ENCODE measurements at places on chromosomes 4 and X.

GRCh38 chr4:101142259-101142658 is 205.1 kb downstream of the PPP3CA start:
- H3K36me3 ChIP-seq: no peaks in the 10 kb centered on the region
- no peak for DNase-seq
- H3K4me3 ChIP-seq: no peak overlapping the region
- no peak overlapping the region for H3K27ac ChIP-seq
- no peaks in the 10 kb centered on the region for H3K4me1 ChIP-seq
- no peaks in the 10 kb centered on the region for H3K27me3 ChIP-seq

- no peaks in the 10 kb centered on the region for H3K36me3 ChIP-seq
- no peaks in the 10 kb centered on the region for H3K27me3 ChIP-seq
- no peak overlapping the region for H3K27ac ChIP-seq
Observed at GRCh38 chrX:127037159-127037558, 217.6 kb downstream of the PRR32 start.

- H3K4me1 ChIP-seq: no peaks in the 10 kb centered on the region
- no peak overlapping the region for H3K27ac ChIP-seq
- no peak overlapping the region for H3K4me3 ChIP-seq
- DNase-seq: no peak
Observed at GRCh38 chr4:137526681-137527080, 5.6 kb downstream of the PCDH18 start.

GRCh38 chrX:1385253-1386223 is 6.4 kb downstream of the SLC25A6 start:
- no peak for DNase-seq
- peaks cover 63% of the 10 kb centered on the region for H3K36me3 ChIP-seq
- no peaks in the 10 kb centered on the region for H3K27me3 ChIP-seq
- H3K4me3 ChIP-seq: no peak overlapping the region
- no peak overlapping the region for H3K27ac ChIP-seq
- peaks cover 5% of the 10 kb centered on the region for H3K4me1 ChIP-seq

DNA sequence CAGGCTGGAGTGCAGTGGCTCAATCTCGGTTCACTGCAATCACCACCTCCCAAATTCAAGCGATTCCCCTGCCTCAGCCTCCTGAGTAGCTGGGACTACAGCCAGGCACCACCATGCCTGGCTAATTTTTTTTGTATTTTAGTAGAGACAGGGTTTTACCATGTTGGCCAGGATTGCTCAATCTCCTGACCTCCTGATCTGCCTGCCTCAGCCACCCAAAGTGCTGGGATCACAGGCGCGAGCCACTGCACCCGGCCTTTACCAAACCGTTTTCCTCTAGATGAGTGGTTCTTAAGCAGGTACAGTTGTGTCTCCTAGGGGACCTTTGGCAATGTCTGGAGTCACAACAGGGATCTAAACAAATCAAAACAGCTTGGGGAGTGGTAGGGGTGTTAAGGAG is 11.6 kb downstream of the AMELX start:
- H3K4me1 ChIP-seq: peaks cover 6% of the 10 kb centered on the region
- no peaks in the 10 kb centered on the region for H3K36me3 ChIP-seq
- no peak overlapping the region for H3K27ac ChIP-seq

DNA sequence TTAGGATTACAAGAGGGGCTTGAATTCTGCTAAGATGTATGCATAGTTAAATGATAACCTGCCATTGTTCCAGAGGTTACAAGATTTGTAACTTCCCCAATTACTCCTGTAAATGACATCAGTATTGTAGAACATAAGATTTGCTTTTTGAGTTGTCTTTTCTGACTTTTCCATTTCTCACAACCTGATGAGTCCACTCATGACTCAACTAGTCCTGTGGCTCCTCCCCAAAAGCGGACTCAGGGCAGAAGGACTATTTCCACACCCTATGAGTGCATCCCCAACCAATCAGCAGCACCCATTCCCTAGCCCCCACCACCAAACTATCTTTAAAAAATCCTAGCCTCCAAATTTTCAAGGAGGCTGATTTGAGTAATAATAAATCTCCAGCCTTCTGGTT is 54.7 kb downstream of the HOPX start:
- H3K36me3 ChIP-seq: no peaks in the 10 kb centered on the region
- H3K27ac ChIP-seq: no peak overlapping the region
- H3K4me1 ChIP-seq: no peaks in the 10 kb centered on the region
- H3K27me3 ChIP-seq: no peaks in the 10 kb centered on the region

DNA sequence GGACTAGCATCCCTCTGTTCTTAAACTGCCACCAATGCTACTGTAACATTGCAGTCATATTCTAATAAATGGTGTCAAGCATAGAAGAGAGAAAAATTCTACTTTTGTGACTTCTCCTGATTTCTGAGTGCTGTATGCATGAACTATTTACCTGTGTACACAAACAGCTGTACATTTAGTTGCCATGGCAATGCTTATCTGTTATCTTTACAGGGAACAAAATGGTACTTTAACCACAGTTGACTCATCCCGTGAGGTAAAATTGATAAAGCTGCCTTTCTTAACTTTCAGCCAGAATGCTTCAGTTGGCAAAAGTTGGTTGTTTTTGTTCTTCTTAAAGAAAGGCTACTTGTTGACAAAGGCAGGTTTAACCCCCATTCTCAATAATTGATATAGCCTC is 587.5 kb upstream of the MAGEB2 start:
- H3K4me3 ChIP-seq: no peak overlapping the region
- H3K27me3 ChIP-seq: no peaks in the 10 kb centered on the region
- H3K36me3 ChIP-seq: no peaks in the 10 kb centered on the region
- no peaks in the 10 kb centered on the region for H3K4me1 ChIP-seq
- no peak overlapping the region for H3K27ac ChIP-seq
- DNase-seq: no peak

DNA sequence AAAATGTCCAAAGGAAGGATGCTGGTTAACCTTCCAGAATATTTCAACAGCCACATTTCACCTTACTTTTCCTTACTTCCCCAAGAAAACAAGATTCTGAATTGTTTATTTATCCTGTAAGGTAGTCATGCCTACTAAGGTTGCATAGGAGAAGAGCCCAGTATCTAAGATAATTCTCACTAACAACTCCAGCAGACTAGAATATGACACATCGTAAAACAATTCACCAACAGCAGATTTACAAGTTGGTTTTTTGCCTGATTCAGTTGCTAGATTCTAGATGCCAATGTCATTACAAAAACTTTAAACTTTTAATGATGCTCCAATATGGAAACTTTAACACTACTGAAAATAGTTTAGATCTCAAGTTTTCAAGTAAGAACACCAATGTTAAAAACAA is 176.4 kb downstream of the IL13RA2 start:
- H3K27me3 ChIP-seq: peaks cover 5% of the 10 kb centered on the region
- no peak overlapping the region for H3K27ac ChIP-seq
- H3K36me3 ChIP-seq: no peaks in the 10 kb centered on the region
- H3K4me3 ChIP-seq: no peak overlapping the region

DNA sequence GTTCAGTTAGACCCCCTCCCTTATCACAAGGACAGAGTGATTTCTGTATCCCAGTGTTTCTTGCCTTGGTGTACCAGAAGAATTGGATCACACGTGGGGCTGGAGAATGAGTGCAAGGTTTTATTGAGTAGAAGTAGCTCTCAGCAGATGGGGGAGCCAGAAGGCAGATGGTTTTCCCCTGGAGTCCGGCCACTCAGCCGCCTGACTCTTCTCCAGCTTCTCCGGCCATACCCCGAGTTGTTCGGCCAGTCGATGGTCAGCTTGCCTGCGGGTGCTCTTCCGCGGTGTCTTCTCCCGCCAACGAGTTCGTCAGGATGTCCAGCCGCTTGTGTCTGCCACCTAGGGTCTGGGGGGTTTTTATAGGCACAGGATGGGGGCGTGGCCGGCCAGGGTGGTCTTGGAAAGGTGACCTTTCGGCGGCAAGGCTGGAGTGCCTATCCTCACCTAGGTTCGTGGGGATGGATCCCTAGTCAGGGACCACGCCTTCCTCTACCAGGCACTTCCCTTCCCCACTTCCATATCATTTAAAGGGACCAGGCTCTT is 14.5 kb downstream of the GAB1 start:
- no peaks in the 10 kb centered on the region for H3K36me3 ChIP-seq
- peaks cover 47% of the 10 kb centered on the region for H3K4me1 ChIP-seq
- no peak for DNase-seq

DNA sequence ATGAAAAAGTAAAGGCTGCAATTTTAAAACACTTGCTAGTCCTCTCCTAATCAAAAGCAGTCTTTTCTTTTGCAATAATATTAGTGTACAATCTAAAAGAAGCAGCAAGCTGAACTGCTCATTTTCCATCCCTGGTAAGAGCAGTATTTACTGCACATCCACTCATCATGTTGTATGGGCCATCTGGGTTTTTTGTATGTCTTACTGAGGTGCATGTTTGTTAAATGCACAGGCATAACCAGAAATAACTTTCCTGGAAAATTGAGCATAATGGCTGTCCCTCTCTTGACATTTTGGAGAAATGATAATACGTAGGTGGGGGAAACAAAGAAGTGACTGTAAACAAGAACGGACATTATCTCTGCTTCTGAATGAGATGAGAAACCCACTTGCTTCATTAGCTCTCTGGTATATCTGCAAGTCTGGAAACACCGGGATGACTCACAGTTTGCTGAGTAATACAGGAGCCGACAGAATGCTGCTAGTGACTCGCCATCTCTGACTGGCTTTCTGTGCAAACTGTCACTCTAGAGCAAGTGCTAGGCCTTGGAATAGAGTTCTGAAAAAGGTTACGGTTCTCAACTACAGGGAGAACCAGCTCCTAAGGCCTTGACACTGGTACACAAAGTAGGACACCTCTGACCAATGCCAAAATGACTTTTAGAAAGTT is 85.7 kb upstream of the MTM1 start:
- H3K27me3 ChIP-seq: no peaks in the 10 kb centered on the region
- H3K36me3 ChIP-seq: no peaks in the 10 kb centered on the region
- H3K27ac ChIP-seq: no peak overlapping the region

GRCh38 chrX:67780694-67781109 is 236.9 kb downstream of the AR start:
- H3K36me3 ChIP-seq: no peaks in the 10 kb centered on the region
- no peaks in the 10 kb centered on the region for H3K27me3 ChIP-seq
- H3K27ac ChIP-seq: peak overlapping the region; percentile 86

- DNase-seq: no peak
- H3K27me3 ChIP-seq: no peaks in the 10 kb centered on the region
- no peak overlapping the region for H3K4me3 ChIP-seq
- H3K27ac ChIP-seq: no peak overlapping the region
- peaks cover 35% of the 10 kb centered on the region for H3K36me3 ChIP-seq
- no peaks in the 10 kb centered on the region for H3K4me1 ChIP-seq
Observed at GRCh38 chr4:186593587-186593973, 38.2 kb upstream of the MTNR1A start.

DNA sequence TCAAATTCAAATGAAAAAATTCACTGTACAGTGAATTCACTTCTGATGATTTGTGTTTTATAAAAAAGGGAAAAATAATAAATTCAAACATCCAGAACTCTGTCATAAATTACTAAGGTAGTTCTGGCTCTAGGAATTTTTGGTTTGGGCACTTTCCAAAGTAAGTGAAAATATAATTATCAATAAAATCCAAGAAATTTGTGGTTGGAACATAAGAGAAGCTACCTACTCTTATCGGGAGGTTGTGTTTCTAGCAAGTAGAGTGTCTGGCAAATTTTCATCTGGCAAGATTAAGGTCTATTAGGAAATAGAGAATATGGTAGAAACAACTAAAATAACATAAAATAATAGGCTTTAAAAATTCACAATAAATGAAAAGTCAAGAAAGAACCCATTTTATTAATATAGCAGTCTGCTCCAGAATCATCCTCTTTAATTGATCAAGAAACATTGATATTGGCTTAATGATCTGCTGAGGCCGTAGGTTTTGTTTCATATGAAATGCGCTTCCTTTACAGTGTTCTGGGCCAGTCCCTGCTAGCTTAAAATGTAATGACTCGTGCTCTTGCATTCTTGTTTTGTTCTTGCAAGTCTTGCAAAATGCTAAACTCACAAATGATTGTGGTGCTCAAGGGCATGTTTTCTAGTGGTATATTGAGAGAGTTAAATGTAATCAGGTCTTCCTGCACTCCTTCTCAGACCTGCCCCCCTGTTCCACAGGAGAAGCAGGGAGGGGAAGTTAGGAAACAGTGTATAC is 331.4 kb downstream of the RAPGEF2 start:
- no peaks in the 10 kb centered on the region for H3K27me3 ChIP-seq
- no peak for DNase-seq
- no peak overlapping the region for H3K27ac ChIP-seq
- H3K4me3 ChIP-seq: no peak overlapping the region

DNA sequence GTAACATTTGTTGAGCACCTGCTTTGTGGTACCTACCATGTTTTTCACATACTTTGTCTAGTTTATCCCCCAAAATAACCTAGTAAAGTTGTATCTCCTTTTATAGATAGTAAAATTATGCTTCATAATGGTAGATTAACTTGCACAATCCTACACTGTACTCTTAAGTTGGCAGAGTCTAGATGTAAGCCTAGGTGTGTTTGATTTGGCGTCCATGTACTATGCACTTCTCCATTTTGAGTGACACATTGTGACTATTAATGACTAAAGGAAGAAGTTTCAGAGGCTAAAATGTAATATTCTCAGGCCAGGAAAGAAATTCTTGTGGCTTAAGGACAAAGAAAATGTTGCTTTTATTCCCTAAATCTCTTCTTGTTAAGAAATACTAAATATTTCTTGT is 15.4 kb downstream of the PLK4 start:
- peaks cover 7% of the 10 kb centered on the region for H3K36me3 ChIP-seq
- H3K27ac ChIP-seq: no peak overlapping the region
- no peaks in the 10 kb centered on the region for H3K27me3 ChIP-seq
- H3K4me3 ChIP-seq: no peak overlapping the region
- H3K4me1 ChIP-seq: no peaks in the 10 kb centered on the region
- DNase-seq: no peak

GRCh38 chrX:88355252-88355651 is 391.8 kb upstream of the CPXCR1 start:
- H3K27me3 ChIP-seq: no peaks in the 10 kb centered on the region
- DNase-seq: no peak
- H3K36me3 ChIP-seq: no peaks in the 10 kb centered on the region
- no peak overlapping the region for H3K4me3 ChIP-seq
- H3K27ac ChIP-seq: no peak overlapping the region
- no peaks in the 10 kb centered on the region for H3K4me1 ChIP-seq

DNA sequence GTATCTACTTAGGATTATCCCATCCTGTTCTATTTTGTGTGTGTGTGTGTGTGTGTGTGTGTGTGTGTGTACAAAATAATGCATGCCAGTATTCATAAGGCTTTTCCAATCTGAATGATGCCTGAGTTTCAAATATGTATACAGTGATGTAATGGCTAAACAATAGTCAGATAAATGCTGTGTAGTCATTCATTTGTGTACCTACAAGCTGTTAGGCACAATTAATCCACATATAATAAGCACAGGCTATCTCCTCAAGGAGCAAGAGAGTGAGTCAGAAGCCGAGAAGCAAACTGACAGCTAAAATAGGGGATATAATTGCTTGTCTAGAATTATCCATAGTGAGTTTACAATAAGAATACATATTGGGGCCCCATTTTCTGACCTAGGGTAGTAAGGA is 15.7 kb downstream of the DMD start:
- peaks cover 4% of the 10 kb centered on the region for H3K4me1 ChIP-seq
- peaks cover 3% of the 10 kb centered on the region for H3K27me3 ChIP-seq
- H3K36me3 ChIP-seq: no peaks in the 10 kb centered on the region
- DNase-seq: no peak
- no peak overlapping the region for H3K27ac ChIP-seq

GRCh38 chr4:28227764-28228163 is 1367.1 kb downstream of the STIM2 start:
- H3K4me1 ChIP-seq: peaks cover 8% of the 10 kb centered on the region
- H3K27ac ChIP-seq: no peak overlapping the region
- no peaks in the 10 kb centered on the region for H3K36me3 ChIP-seq
- no peaks in the 10 kb centered on the region for H3K27me3 ChIP-seq
- H3K4me3 ChIP-seq: no peak overlapping the region
